ENCODE measurements at places on chromosomes 1 and 21.

GRCh38 chr1:94411237-94411636, 7.0 kb upstream of the ABCD3 start:
- no peak for DNase-seq

- no peak for DNase-seq
These were observed 232.5 kb downstream of the PDE4B start for GRCh38 chr1:66025188-66025587.

DNA sequence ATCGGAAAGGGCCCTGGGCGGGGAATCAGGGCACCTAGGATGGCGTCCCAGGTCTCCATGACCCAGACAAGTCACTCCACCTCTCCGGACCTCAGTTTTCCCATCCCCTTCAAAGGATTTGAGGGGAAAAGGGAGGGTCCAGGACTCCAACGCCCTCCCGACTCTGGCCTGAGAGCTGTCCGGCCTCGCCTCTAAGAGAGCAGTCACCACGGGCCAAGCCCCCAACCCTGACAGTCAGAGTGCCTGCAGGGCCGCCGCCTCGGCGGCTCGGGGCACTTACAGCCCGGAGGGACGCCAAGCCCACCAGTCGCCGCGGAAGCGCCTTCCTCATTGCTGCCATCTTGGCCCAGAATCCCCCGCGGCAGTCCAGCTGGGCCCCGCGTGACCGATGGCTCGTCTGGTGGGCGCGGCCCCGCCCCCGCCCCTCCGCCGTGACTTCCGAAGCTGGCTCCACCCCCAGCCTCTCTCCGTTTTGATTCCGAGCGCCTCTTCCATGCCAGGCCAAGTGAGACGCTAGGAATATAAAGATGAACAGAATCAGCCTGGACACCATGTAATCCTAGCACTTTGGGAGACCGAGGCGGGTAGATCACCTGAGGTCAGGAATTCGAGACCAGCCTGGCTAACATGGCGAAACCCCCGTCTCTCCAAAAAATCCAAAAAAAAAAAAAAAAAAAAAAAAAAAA, at the start of gene HMGCL:
Gene HMGCL (minus strand): TSS at position 354 of the 686 bp plus-strand sequence. CDS start 14 bp downstream, at position 340.
- peak; percentile 90 for DNase-seq

- no peak for DNase-seq
These were observed 59.8 kb upstream of the PLA2G4A start for GRCh38 chr1:186768906-186769305.

DNA sequence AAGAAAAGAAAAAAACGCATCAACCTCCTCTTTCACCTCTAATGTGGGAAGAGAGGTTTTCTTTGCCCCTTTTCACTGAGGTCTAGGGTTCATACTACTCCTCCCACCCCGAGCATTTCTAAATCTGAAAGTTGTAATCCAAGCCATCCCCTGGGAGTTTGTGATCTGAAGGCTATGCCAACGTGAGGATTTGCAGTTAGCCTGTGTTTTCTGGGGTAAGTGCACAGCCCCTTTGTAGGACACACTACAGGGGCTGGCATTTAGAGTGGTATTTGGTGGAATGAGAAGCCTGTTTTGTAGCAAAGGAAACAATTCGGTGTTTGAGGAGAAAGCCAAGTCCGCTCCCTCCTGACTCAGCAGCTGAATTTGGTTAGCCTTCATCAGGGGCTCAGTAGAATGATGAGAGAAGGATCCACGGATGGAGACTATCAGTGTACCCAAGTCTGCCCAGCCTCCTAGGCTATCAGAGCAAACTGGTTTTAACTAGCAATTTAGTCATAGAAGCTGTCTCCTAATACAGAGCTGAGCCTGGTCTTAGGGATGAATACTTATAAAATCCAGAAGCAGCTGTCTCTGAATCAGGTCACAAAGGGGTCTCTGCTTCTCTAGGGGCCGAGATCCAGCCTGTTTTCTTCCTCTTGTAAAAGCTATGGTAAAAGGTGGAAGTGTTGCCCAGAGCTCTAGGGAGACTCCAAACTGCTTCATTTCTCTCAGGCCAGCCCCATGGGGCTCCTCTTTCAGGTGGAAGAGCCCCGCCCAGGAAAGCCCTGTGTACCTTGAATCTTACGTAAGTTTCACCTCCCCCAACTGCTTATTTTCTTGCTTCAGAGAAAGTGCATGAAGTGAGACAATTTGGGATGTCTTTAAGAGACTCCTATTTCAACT, 2.1 kb downstream of the PCP4L1 start:
- DNase-seq: no peak

- DNase-seq: no peak
These were observed 71.5 kb downstream of the RPS6KC1 start for GRCh38 chr1:213122514-213122929.

GRCh38 chr1:160400223-160400645, at the start of gene VANGL2:
VANGL2 (plus strand) TSS chr1:160400564; CDS start chr1:160415838, 15,274 bp downstream.
- peak; percentile 66 for DNase-seq

DNA sequence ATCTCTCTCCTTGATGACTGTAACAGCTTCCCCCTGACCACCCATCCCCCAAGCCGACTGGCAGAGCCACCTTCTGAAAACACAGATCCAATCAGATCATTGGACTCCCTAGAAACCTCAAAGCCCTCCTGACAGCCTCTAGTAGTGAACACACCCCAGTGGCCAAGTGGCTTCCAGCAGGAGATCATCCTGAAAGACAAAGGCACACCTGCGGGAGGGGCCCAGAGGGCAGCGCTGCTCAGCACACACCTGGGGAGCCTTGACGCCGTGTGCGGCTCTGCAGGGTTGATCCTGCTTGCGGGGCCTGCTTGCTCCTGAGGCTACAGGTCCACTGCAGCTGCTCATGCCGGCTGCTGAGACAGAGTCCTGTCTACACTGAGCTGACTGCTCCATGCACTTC, 41.5 kb downstream of the SLC66A1 start:
- DNase-seq: no peak

DNA sequence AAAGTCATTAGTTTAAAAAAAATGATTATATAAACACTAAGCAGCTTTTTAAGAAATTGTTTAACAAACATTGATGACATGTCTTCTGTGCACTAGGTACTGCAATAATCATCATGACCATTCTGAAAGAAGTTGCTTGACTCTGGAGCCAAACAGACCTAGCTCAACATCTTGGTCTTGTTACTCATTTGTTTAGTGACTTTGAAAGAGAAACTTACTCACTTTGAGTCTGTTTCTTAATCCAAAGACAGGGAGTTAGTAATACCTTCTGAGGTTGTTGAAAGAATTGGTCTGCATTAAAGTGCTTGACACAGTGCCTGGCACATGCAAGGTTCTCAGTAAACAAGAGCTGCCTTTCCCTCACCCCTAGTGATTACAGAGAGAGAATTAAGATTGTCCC, 84.4 kb downstream of the SGIP1 start:
- no peak for DNase-seq

DNA sequence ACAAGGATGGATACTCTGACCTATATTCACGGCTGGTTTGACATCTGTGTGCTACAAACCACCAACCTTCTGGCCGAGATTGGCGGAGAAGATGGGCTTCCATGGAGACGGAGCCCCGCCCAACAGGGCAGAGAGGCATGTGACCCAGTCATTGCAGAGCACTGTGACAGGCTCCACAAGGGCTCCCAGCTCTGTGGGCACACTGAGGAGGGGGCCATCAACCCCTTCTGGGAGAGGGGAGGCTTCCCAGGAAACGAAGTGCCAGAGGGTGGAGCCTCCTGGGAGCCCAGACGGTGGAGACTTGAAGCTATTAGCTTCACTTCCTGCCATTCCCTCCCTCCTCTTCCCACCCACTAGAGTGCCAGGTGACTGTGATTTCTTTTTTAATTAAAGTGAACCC, 71.6 kb upstream of the IFFO2 start:
- no peak for DNase-seq

DNA sequence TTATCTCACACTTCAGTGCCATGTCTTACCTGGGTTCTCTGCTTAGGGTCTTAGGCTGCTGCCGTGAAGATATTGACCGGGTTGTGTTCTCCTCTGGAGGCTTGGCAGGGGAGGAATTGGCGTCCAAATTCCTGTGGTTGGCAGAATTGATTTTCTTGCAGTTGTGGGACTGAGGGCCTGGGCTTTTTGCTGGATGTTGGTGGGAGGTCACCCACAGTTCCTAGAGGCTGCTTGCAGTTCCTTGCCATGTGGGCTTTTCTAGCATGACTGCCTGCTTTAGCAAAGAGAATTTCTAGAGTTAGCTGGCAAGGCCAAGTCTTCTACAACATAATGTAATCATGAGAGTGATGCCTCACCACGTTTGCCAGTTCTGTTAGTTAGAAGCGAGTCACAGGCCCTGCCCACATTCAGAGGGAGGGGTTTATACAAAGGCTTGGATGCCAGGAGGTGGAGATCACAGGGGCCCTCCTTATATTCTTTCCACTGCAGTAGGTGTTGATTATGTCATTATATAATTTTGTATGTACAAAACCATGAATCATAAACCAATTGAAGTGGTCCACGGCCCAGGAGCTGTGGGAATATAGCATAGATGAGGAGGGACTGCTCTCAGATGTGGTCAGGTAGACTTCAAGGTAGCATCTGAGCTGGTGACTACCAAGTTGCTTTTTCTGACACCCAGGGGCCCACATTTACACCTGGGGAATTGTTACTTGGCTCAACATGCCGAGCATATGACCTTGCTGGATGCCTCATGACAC, 6.6 kb downstream of the UBL4B start:
- DNase-seq: peak; percentile 28

- no peak for DNase-seq
These were observed 7.5 kb downstream of the CCDC27 start for GRCh38 chr1:3759796-3760195.

GRCh38 chr1:36508257-36508656, 25.5 kb upstream of the CSF3R start:
- no peak for DNase-seq

- no peak for DNase-seq
These were observed 3.3 kb downstream of the EXTL2 start for GRCh38 chr1:100891380-100891779.

DNA sequence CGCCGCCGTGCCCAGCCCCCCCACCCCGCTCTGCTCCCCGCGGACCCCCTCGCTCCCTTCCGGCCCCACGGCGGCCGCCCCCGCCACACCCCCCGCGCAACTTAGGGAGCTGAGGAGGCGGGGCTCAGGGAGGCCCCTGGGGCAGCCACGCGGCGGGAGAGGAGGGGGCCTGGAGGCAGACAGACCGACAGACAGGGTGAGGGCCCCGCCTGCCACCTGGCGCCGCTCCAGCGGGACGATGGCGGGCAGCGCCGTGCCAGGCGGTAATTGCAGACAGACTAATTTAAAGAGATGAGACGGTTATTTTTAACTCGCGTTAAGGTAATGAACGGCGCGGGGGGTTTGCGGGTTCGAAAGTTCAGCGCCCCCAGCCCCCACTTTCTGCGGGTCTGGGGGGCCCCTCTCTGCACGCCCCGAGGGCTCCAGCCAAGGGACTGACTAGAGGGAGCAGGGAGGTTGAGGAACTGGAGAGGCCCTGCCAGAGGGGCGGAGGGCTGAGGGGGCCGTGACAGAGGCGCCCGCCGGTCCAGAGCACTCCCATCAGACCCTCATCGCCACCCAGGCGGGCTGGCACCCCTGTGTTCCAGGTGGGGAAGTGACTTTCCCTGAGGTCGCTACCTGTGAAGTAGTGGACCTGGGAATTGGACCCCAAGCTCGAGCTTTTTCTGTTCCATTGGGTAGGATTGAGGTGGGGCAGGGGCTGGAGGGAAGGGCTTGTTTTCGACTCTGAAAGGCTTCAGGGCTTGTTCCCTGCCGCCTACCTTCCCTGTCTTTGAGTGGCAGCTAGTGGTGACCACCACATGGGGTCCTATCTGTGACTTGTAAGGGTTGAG, 5.4 kb downstream of the FOXO6 start:
- peak; percentile 33 for DNase-seq

- DNase-seq: no peak
These were observed 30.8 kb upstream of the DMBX1 start for GRCh38 chr1:46458846-46459245.

DNA sequence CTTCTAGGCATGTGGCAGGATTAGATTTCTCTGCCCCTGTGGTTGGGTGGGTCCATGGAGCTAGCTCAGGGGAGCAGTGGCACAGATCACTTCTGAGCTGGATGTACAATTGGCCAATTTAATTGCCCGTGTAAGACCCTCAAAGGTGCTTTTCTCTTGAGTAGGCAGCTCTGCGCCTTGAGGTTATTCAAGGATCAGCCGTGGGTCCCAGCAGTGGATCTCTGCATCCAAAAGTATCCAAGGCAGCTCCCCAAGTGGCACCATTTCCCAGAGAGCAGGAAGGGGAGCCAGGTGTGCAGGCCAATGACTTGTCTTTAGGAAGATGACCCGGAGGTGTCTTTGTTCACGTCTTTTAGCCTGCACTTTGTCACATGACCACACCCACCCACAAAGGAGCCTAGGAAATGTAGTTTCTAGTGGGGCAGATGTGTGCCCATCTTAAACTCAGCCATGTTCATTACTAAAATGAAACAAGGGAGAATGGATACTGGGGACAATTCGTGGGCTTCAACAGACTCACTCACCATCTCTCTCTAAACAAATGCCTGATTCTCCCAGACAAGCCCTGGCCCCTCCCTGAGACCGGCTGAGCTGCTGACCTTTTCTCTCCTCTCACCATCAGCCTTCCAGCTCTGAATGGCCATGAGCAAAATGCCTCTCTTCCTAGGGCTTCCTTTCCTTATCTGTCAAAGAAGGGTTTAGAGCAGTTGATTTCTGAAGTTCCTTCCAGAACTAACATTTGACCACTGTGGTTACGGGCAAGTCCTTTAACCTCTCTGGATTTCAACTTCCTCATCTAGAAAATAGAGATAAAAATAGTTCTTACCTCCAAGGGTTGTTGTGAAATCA, 41.4 kb upstream of the TENT5C start:
- DNase-seq: no peak

GRCh38 chr1:45945426-45945825, 142.0 kb downstream of the MAST2 start:
- DNase-seq: no peak

DNA sequence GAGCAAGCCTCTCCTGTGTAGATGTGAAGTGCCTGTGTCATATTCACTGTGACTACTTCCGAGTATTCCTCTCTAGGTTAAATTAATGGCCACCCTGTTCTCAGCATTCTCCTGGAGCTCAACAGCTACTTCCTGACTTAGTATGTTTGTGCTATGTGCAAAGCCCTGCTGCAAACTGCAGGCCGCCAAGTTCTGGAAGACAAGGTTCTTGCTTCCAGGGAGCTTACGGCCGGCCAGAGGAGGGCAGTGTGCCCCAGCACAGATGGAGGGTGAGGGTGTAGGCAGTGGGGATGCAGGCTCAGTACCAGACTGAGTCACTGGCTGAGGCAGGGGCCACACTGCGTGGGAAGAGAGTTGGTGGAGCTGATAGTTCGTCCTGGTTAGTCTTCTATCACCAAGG, 43.2 kb downstream of the ELK4 start:
- DNase-seq: no peak

DNA sequence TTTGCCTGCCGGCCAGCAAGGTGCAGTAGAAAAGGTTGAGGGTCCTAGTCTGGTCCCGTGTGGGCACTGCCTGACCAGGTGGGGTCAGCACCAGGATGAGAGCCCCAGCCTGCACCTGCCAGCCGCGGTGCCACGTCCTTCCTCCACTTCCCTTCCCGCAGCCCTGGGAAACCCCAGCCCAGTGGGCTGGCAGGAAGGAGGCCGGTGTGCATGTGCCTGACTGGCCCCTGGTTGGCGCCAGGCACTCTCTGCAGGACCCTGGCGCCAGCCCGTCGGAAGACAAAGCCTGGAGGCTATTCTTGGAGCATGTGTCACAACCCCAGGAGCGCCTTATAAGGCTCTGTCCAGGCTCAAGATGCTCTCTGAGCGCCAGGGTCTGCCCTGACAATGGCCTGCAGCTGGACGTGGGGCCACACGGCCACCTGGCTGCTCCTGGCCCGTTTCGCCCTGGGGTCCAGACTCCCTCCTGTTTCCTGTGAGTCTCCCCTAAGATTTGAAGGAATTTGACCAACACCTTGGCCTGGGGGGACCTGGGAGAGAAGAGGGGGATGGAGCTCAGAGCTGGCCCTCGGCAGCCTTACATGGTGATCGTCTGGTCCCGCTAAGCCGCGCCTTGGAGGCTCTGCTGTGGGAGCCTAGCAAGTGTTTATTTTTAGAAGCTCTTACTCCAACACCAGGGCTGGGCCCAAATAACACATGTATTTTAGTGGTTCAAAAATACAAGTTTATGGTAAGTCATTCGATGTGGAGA, 31.9 kb upstream of the POFUT2 start:
- no peak for DNase-seq
